ENCODE measurements at places on chromosomes 6 and 20. TPM values are rescaled to one million over a fixed set of nuclear protein-coding genes. Genes with fewer than 3 reads are reported as not detected.

GRCh38 chr6:91634791-91635190, 1047.9 kb upstream of the MAP3K7 start:
- DNase-seq, result no peak

- no peak for DNase-seq
Measured at GRCh38 chr6:127341471-127342202, 1.8 kb downstream of the ECHDC1 start.

- no peak for DNase-seq
Measured at GRCh38 chr6:7050004-7050403, 57.8 kb upstream of the RREB1 start.

DNA sequence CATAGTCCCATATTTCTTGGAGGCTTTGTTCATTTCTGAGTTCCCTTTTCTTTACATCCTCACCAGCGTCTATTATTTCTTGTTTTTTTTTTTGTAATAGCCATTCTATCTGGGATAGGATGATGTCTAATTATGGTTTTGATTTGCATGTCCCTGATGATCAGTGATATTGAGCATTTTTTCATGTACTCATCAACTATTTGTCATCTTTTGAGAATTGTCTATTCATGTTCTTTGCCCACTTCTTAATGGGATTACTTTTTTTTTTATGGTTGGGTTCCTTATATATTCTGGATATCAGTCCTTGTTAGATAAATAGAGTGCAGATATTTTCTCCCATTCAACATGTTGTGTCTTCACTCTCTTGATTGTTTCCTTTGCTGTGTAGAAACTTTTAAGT, 42.1 kb downstream of the CYB5R4 start:
- DNase-seq, result no peak

- no peak for DNase-seq
Measured at GRCh38 chr6:116564921-116565872, 6.1 kb upstream of the RWDD1 start.

DNA sequence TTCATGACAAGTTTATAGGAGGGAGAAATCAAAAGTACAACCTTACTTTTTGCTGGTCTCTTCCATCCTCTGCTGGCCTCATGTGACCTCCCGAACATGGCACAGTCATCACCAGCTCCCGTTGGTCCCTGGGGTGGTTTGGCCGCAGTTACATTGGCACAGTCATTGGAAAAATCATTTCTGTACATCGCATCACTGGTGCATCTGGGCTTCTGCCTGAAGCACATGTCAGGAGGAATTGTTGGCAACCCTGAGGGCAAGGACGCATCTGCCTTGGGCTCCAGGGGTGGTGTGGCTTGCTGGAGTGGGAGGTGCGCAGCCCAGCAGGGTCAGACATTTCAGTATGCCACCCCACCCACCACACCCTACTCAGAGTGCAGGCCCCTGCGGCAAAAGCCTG, 162.9 kb upstream of the SLC24A3 start:
- DNase-seq, result no peak

DNA sequence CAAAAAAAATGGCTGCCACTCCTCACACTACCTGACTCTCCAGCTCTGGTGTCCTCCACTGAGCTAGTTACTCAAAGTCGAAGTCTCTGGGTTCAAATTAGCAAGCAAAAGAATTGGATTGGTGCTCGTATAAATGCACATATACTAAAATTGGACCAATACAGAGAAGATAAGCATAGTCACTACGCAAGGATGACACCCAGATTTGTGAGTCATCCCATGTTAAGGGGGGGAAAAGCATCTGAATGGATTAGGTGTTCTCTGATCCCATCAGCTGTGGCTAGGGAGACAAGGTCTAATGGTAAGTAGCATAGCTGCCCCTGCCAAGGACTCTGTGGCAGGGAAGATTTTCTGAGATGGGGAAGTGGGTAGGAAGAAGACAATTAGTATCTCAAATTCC, 18.3 kb upstream of the AMD1 start:
- no peak for DNase-seq

- DNase-seq, result peak; percentile 57
Measured at GRCh38 chr6:166906376-166907044, 49.8 kb downstream of the RNASET2 start.

DNA sequence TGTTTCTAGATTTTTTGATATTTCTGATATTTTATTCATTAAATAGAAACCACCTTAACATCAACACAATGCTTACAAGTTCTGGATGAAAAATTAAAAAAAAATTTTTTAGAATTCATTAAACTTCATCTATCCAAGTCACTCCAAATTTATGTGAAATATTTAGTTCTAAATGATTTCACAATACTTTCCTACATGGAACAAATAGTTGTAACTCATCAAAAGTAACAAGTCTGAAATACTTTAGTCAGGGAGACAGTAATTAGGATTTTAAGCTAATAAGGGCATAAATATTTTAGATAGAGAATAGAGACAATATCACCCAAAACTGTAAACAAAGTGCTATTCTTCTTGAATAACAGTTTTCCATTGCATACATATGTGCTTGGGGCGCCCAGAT, 147.8 kb downstream of the HIVEP2 start:
- no peak for DNase-seq

IP6K3 gene
- total RNA-seq, result 2.0 TPM

OR2H2 gene
- total RNA-seq, result not detected

ATP5F1E gene
- 73.0 TPM for total RNA-seq

OXT gene
- total RNA-seq, result not detected

OR12D3 gene
- not detected for total RNA-seq

All from upper lobe of left lung (tissue), 6 donors.